ENCODE measurements at places on chromosomes 2 and 18.

DNA sequence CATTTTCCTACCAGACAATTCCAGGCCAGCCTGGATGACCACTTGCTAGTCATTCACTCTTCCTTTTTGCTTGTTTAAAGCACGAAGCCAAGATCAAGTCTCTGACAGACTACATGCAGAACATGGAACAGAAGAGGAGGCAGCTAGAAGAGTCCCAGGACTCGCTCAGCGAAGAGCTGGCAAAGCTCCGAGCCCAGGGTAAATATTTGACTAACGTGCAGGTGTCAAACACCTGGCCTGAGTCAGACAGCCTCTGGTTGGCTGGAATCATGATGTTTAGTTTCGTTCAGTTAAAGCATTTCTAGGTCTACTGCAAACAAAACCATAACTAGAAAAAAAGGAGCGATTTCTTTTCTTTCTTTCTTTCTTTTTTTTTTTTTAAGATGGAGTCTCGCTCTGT, 44.2 kb upstream of the LYPD6B start:
- no peak for DNase-seq

DNA sequence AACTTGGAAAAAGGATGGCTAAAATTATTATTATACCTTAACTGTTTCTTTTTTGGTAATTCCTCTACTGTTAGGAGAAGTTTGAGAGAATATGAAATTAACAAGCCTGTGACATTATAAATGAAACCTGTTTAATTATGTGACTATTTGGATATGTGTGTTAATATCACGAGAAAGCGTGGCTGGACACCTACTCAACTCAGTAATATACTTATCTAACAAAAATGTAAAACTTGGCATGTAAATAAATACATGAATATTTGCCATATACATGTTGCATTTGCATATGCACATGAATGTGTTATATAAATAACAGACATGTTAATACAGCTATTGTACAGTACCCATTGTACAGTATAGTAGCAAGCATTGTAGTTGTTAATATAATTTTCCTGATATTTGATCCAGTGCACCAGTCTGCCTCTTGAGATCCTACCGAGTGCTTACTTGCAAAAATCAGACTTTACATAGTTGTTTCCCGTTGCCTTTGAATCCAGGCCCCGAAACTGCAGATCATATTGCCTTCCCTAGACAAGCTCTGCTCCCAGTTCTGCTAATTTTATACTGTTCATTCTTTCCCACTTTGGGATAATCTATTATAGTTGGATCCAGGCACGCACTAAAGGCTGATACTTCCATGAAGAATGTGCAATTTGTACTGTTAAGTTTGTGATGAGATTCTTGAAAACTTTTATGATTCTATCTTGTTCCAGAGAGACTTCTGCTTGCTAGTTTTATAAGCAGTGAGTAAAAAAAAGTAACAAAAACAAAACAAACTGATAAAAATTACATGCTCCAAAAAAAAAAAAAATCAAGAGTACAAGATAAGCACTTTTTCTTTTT, 395.6 kb downstream of the ARHGAP15 start:
- no peak for DNase-seq

- no peak for DNase-seq
Observed at GRCh38 chr18:71808616-71809015, 735.5 kb downstream of the CBLN2 start.

- DNase-seq: no peak
Observed at GRCh38 chr2:81706856-81707255, 1402.3 kb upstream of the LRRTM1 start.

GRCh38 chr2:199315299-199316179, 142.2 kb downstream of the SATB2 start:
- no peak for DNase-seq

DNA sequence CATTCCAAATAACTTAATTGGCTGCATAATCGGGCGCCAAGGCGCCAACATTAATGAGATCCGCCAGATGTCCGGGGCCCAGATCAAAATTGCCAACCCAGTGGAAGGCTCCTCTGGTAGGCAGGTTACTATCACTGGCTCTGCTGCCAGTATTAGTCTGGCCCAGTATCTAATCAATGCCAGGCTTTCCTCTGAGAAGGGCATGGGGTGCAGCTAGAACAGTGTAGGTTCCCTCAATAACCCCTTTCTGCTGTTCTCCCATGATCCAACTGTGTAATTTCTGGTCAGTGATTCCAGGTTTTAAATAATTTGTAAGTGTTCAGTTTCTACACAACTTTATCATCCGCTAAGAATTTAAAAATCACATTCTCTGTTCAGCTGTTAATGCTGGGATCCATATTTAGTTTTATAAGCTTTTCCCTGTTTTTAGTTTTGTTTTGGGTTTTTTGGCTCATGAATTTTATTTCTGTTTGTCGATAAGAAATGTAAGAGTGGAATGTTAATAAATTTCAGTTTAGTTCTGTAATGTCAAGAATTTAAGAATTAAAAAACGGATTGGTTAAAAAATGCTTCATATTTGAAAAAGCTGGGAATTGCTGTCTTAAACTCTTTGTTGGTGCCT, 1.4 kb downstream of the PCBP1 start:
- no peak for DNase-seq

DNA sequence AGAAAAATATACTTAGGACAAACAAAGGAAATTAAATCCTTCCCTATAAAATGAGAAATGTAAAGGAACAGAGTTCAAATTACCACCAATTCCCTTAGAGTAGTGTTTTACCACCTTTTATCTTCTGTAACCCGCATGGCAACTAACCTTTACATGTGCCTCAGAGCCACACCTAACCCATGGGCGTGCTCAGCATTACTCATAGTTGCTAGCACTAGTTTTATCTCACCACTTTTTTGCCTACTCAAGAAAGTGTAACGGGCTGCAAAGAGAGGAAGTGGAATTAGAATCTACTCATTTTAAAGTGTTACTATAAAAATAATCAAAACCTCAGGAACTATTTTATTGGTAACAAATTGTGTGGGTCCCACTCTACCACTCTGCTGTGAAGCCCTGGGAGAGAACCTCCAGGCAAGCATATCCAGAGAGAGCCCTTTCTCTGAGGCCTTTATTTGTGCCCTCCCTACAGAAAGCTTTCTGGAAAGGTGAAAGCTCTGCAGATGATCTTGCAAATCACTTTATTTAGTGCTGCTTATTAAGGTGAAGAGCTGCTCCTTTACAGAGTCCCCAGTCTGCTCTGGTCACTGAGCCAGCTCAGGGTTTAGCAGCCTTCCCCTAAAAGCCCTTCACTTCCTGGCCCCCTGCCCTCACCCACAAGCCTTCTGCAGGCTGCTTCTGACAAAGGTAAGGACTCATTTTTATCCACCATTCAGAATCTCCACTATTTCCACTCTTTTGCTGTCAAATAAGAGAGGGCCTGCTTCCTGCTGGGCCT, 98.8 kb downstream of the TRABD2A start:
- DNase-seq: no peak

GRCh38 chr18:59061914-59062642, 77.6 kb upstream of the SEC11C start:
- DNase-seq: no peak

DNA sequence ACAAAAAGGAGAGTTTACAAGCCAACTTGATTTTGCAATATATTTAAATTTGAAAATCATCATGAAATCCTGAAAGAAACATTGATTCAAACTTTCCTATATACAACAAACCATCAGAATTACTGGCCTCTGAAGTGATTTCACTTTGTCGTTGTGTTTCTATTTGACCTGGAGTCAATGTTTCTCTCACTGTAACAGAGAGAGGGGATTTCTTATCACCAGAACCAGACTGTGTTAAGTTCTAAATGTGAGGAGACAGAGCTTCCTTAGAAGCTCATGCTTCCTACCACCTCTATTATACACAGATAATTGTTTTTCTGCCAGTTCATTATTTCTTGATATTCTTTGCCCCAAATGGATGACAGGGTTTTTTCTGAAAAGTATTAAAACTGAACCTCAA, 245.0 kb upstream of the RND3 start:
- no peak for DNase-seq

- no peak for DNase-seq
Observed at GRCh38 chr2:143728498-143728897, 599.3 kb downstream of the ARHGAP15 start.

DNA sequence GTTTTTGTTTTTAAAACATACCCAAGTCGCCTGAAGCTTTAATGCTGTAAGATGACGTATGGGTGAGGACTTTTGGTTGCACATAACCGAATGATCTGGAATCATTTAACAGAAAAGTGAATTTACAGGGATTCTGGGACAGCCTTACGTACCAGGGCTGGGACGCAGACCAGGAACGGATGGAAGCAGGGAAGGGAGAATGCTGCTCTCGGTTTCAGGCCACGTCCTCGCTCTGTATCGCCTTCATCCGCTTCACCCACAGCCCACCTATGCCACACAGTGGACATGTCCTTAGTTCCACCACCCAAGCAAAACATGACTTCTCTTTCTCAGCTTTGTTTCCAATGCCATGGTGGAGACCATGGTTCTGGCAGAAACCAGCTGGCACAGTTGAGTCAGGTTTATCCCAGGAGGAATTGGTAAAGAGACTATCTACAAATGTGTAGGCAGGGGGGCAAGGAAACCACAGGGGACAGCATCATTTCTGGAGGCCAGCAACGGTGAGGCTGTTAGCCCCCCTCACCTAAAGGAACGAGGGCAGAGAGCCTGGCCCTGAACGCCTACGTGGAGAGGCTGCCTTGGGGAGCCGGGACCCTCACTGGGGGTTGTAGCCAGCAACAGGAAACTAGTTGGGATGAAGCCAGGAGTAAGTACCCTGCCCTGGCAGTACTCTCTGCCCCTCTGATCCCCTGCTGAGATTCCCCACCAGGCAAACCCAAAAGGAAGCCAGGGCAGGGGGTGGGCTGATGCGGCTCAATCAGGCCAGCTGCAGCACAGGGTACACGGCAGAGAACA, 132.5 kb downstream of the NDUFA10 start:
- no peak for DNase-seq

DNA sequence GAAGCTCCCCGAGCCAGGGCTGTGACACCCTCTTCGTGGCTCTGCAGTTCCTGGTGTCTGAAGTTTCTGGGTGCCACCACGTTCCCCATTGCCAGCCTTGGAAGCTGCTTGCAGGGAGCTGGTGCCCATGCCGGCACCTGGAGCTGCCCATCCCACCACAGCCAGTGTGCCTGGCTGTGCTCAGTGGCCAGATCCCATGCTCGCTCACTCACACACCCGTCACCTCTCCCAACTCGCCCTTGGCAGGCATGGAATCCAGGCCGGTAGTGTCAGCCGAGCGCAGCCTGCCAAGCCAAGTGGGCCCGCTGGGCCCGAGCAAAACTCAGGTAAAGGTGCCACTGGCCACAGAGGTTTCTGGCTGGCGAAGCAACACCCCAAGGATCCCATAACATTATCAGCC, 370.2 kb downstream of the PTPRM start:
- no peak for DNase-seq

DNA sequence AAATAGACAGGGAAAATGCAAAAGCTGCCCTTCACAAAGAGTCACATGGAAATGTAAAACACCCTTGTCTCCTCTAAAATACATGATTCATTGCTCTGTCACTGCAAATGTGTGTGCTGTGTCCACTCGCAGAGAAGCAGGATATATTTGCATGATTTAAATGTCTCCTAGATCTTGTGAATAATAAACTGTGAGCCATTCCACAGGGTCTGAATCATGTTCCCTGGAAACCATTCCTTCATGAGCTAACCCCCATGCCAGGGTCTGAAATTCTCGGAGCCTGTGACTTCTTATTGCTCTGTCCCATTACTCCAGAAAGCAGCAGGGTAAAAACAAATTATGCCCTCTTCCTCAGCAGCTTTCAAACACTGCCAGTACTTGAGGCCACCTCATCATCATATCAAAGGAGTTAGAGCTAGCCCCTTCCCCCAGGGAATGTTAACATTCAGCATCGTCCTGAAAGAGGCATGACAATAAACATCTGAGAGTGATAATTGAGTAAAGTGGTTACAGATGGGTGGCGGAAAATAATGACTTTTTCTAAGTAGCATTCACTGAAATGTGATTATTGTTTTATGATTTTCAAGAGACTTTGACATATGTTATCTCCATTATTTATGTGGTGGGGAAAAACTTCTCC, 11.7 kb upstream of the CNGA3 start:
- no peak for DNase-seq

GRCh38 chr2:152454960-152455359, 120.0 kb downstream of the FMNL2 start:
- DNase-seq: no peak

DNA sequence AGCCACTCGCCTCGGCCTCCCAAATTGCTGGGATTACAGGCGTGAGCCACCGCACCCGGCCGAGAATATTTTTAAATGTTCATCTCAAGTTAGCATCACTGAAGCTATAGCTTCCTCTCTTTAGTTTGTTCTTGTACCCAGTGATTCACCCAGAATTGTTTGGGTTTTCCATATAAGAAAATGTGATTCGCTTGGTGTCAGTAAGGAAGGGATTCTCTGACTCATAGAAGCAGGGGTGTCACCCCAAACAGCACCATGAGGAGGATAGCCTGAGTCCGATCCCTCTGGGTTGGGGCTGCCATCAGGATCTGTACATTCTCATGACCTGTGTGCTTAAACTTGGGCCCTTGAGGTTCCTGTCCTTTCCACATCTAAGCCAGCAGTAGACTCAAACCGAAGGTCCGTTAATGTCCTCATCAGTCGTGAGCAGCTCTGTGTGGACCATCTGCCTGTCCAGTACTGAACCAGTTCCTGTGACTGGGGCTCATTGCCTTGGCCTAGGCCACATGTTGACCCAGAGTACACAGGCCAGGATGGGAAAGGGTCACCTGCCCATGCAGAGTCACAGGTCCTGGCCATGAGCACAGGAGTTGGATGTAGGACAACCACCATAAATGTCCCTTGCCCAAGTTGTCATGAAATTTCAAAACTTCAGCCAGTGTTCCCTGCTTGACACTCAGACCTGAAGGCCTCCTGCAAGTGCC, 311.9 kb downstream of the GBX2 start:
- DNase-seq: no peak

- no peak for DNase-seq
Observed at GRCh38 chr2:236546561-236547002, 23.0 kb upstream of the ACKR3 start.

DNA sequence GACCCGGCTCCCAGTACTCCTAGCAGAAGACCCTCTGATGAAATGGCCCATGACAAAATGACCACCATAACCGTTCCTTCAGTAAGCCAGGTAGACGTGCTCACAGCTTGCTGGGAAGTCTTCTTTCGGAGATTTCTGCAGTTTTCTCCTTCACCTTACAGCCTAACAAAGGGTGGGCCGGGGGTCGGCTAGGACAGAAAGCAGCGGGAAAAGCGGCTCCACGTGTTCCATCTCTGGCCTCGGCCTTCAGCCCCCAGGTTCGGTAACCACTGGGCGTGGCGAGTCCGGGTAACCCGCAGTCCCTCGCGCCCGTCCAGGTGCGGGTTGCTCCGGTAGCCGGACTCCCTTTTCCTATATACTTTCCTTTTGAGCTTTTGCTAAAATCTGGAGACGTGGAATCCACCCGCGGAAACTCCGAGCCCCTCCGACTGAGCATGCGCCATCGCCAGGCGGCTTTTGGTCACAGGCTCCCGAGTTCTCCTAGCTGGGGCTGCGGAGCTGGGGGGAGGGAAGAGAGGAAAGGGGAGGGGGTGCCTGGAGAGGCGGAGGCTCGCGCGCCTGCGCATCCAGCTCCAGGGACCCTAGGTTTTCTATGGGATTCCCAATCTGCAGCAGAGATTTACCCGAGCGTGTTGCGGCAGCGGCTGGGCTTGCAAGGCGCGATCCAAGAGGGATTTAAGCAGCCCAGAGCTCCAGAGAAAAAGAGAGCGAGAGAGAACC, at the start of gene VSNL1:
Gene VSNL1 (plus strand): TSS at position 604 of the 720 bp plus-strand sequence. CDS start 51,379 bp downstream, outside the sequence.
- no peak for DNase-seq

GRCh38 chr2:66686755-66687154, 251.8 kb downstream of the MEIS1 start:
- DNase-seq: no peak

Data from activated CD8-positive, alpha-beta memory T cell treated with anti-CD3 and anti-CD28 coated beads for 48 hours (primary cell).